ENCODE measurements at places on chromosomes 12 and 14.

DNA sequence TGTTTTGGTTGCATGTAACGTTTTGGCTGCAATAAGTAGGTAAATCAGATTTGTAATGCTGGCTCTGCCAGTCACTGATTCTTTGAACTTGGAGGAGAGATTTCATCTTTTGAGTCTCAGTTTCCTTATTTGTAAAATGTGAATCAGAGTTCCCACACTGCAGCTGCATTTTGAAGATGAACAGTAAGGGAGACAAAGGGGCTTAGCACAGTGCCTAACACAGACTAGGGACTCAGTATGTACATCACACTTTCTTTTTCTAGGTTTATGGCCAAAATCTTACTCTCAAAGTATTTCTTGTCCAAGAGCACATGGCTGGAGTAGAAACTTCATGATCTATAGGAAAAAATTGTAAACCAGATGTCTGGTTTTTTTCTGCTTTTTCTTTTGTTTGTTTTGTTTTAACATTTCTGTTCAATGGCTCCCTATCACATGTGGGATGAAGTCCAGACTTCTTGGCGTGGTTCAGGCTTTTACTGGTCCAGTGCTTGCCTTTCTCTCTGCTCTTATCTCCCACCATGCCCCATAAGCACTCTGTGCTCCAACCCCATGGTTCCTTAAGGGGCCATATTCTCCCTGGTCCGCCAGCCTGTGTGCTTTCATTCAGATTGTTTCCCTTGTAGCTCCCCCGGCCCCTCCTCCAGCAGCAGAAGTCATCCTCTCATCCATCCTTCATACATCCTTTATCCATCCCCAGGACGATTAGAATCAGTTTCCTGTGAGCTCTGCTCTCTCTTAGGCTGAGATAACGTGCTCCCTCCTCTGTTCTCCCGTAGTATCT is 58.0 kb downstream of the SYNE2 start:
- no peak for DNase-seq

GRCh38 chr14:97458661-97459579 is 661.7 kb downstream of the VRK1 start:
- peak; percentile 29 for DNase-seq

DNA sequence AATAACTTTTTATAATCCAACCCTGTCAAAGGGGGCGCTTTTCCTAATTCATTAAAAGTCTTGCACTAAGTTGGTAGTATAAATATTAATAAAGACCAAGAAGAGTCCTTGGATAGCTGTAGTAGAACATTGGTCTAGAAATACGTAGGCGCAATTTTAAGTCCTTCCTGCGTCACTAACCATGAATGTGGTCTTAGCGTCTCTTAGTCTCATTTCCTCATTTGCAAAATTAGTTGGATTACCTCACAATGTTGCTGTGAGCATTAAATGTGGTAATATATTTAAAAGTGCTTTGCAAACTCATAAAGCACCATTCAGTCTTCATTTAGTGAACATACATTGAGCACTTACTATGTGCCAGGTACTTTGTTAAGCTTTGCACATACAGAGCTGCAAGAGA is 149.7 kb downstream of the AEBP2 start:
- no peak for DNase-seq

DNA sequence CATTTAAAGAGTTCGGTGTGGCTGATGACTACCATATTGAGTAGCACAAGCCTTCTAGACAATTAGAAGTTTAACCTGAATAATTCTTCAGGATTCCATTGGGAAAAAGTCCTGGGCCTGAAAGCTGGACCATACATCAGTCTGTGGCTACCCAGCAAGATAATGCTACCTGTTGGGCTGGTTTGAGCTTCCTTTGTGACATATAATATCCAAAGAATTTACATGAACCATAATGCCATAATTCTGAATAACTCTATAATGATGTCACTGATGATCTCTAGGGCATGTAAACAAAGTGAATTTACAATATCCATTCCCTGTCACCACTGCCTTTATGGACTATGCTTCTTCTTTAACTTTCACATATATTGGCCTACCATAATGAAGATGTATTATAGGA is 3.8 kb upstream of the YBX3 start:
- DNase-seq, result no peak

- DNase-seq, result no peak
Observed at GRCh38 chr12:95115641-95116040, 42.2 kb upstream of the NR2C1 start.

DNA sequence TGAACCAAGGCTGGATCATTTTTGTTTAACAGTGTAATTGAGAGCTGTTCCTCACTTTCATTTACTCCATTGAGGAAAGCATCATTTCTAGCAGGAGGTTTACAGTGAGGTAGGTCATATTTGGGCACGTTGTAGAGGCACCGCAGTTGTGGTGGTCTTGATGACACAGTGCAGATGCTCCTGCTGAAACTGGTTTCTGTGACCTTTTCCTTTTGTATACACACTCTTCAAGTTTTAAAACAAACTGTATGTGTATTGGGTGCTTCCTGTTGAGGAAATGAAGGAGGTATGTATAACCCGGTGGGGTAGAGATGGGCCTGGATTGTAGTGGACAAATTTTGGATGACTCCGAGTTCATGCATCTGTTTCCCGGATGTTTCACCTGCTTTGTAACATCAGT is 456.3 kb upstream of the RGS6 start:
- no peak for DNase-seq

DNA sequence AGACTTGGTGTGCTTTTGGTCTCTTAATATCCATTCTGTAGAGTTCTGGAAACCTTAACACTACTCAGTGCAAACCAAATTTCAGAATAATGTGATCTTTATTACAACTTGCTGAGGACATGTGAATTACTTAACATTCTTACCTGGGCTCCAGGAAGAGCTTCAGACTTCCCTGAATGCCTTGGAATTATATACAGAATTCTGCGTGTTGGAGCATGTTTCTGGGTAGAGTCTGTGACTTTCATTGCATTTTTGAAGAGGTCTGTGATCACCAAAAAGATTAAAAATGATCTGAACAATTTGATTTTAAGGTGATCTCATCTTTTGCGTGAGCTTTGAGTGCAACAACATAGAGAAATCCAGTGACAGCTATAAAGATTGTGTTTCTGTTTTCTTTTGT is 35.4 kb downstream of the ZDHHC17 start:
- DNase-seq, result no peak

GRCh38 chr12:103642240-103642864 is 55.3 kb downstream of the STAB2 start:
- no peak for DNase-seq

DNA sequence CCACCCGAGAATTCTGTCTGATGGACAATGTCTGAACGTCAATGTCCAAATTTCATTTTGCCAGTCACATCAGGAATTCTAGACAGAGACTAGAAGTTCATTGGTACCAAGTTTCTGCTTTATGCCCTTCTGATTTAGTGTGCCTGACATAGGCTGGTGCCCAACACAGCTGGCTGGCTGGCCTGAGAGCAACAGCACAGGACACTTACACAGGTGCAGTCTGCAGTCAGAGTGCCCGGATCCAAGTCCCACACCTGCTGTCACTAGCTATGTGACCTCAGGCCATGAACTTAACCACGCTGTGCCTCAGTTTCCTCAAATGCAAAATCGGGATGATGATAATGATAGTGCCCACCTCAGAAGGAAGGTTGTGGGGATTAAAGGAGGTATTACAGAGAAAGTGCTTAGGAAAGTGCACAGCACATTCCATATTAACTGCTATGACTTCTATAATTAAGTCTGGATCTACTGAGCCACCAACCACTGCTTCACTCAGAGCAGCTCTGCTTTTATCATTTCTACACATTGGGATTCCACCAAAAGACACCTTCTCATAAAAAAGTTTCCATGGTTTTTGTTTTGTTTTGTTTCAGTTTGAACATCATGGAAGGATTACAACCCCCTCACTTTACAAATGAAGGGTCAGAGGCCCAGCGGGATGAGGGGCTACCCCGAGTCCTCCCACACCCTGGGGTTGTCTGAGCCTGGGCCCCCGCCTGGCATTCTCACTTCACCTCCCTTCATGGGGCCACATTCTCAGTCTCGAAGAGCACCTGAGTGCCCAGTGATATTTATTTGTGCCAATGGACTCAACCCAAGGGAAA is 168.8 kb upstream of the BCL2L14 start:
- no peak for DNase-seq

GRCh38 chr12:50187084-50187900 is 20.1 kb upstream of the CERS5 start:
- no peak for DNase-seq

GRCh38 chr12:15356951-15357364 is 34.6 kb downstream of the PTPRO start:
- no peak for DNase-seq

DNA sequence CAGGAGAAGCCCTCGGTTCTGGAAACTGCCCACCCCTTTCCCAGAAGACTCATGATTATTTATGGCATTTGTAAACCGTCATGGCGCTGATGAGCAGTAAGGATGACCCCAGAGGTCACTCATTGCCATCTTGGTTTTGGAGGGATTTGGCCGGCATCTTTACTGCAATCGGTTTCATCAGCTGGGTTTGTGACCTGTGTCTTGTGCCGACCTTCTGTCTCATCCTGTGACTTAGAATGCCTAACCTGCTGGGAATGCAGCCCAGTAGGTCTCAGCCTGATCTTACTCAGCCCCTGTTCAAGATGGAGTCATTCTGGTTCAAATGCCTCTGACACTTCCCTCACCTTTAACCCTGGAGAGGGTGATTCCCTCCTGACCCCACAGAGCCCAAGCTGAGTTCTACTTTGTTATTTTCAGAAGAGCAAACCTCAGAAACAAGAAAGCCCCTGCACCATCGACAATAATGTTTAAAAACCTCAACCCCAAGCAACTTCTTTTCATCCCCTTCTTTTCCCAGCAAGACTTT is 105.5 kb upstream of the SFSWAP start:
- no peak for DNase-seq

DNA sequence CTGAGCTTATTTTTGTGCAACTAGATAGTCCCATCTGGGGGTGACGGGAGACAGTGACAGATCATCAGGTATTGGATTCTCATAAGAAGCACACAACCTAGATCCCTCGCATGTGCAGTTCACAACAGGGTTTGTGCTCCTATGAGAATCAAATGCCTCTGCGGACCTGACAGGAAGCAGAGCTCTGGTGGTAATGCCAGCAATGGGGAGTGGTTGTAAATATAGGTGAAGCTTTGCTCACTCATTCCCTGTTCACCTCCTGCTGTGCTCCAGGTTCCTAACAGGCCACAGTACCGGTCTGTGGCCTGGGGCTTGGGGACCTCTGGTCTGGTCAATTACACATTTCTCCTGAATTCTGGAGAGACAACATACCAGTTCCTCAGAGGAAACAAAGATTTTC is 39.0 kb downstream of the GABARAPL1 start:
- no peak for DNase-seq

DNA sequence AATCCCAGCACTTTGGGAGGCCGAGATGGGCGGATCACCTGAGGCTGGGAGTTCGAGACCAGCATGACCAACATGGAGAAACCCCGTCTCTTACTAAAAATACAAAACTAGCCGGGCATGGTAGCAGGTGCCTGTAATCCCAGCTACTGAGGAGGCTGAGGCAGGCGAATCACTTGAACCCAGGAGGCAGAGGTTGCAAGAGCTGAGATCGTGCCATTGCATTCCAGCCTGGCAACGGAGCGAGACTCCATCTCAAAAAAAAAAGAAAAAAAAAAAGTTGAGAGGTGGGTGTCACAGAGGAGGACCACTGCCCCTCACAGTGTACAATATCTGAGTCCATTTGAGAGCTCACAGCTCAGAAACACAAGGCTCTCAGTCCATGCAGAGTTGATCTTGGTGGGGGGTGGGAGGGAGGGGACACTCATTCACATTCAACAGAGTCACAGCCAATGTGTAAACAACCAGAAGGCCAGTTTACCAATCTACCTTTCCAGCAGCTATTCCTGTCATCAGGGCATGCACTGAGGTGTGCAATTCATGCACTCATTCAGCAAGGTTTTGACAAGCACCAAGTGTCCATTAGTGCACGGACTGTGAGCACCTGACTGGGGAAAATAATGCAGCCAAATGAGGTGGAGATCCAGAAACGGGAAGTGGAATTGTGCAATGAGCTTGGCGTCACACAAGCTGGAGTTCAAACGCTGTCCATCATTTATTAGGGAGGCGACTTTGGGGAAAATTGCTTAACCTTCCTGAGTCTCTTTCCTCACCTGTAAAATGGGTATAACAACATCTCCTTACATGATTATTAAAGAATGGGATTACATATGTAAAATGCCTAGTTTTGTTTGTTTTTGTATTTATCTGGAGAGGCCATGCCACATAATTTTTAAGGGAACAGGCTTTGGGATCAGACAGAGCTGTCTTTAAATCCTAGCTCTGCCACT is 4.4 kb upstream of the EIF5 start:
- no peak for DNase-seq

GRCh38 chr14:31257244-31257553 is 49.6 kb upstream of the HECTD1 start:
- no peak for DNase-seq

GRCh38 chr12:109926488-109927210 is 26.6 kb downstream of the TCHP start:
- no peak for DNase-seq

GRCh38 chr12:48199774-48200221 is 3.3 kb downstream of the OR10AD1 start:
- DNase-seq, result no peak

GRCh38 chr12:47382305-47382704 is 302.5 kb upstream of the AMIGO2 start:
- DNase-seq, result no peak

DNA sequence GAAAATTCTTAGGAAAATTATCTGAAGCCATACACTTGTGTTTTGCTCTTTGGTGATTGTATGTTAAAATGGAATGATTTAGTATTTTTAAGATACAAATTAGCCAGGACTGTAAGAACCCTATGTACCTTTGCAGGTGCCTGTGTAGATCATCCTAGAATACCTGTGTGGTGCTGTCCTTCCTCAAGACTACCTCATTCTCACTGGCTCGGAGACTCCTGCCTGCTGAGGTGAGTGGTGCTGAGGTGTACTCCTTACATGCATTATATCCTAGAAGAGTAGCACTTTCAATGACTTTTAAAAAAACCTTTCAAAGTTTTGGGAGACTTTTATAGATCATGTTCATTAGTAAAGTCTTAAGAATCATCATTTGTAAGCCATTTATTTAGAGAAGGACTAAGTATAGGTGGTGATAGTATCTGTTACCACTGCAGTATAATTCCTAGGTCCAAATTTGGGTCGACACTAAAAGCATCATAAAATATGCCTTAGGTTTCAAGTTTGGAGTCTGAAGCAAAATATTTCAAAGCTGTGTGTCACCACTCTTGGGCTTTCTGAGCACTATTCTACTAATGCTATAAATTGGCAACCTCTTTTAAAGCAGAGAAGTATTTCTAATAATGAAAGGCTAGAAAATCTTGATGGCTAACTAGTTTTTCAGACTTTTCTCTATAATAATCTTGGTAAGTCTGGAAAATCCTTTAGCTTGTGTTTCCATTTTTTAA is 36.6 kb downstream of the RASSF8 start:
- DNase-seq, result no peak

- DNase-seq, result no peak
Observed at GRCh38 chr14:63269561-63270225, 49.0 kb downstream of the GPHB5 start.
